H4 (cell line): ENCODE measurements at places on chromosomes 7 and 10.

GRCh38 chr7:76515999-76516443 is 5.7 kb downstream of the UPK3B start:
- no peak for DNase-seq

GRCh38 chr7:50591098-50591479 is 25.9 kb upstream of the DDC start:
- no peak for DNase-seq

DNA sequence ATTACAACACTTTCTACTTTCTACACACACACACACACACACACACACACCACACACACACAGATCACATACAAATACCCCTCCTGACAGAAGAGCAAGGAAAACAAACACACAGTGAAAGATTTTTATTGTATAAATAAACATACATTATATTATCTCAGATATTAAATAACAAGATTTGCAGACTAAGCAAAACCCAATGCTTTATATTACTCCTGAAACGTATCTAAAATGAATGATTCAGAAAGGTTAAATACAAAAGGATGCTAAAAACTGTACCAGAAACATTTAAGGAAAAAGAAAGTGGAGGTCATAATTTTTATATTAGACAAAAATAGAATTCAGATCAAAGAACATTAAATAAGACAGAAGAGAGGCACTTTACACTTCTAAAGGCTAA is 208.3 kb upstream of the NPSR1 start:
- DNase-seq, result no peak

GRCh38 chr7:151088856-151089699 is 2.8 kb downstream of the AGAP3 start:
- peak; percentile 99 for DNase-seq

DNA sequence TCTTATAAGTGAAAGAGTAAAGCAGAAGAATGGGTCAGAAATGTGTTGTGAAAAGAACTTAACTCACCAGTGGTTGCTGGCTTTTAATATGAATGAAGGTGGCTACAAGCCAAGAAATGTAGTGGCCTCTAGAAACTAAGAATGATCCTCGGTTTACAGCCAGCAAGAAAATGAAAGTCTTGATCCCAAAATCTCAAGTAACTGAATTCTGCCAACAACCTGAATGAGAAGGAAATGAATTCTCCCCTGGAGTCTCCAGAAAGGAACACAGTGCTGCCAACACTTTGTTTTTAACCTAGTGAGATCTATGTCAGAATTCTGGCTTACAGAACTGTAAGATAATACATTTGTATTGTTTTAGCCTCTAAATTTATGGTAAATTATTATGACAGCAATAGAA is 193.0 kb downstream of the FZD1 start:
- DNase-seq, result no peak

DNA sequence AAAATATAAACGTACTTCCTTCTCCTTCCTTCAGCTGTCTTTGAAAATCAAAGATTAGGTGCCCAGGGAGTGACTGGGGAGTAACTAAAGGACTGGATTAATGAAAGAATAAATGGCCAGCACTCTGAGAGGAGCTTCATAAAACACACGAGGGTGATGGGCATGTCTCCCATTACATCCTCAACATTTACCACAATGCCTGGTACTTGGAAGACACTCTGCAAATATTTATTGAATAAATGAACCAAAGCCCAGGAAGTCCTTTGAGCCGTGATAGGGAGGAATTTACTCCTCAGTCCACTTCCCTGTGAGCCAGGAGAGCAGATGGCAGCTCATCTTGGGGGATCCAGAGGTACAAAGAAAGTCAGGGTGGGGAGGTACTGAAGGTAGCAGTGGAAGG is 96.3 kb downstream of the RAB11FIP2 start:
- no peak for DNase-seq

- peak; percentile 49 for DNase-seq
Observed at GRCh38 chr10:74021248-74022055, 23.5 kb downstream of the VCL start.

- no peak for DNase-seq
Observed at GRCh38 chr7:95454438-95455045, 19.7 kb upstream of the PON2 start.

DNA sequence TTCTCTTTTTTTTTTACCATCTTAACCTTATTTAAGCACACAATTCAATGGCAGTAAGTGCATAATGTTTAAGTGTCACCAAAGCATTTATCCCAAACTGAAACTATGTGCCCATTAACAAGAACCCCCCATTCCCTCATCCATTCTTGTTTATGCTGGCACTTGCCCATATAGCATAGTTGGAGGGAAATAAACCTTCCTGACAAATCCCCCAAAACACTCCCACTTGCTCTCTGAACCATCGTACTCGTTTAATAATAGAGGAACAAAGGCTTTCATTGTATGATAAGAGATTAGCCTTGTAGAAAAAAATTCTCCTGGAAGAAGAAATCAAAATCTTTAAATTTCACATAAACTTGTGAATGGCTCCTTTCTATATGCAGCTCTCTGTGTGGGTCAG is 26.4 kb upstream of the KCNMA1 start:
- no peak for DNase-seq

GRCh38 chr10:92573091-92573797 is 649 bp downstream of the IDE start:
- DNase-seq, result peak; percentile 35

DNA sequence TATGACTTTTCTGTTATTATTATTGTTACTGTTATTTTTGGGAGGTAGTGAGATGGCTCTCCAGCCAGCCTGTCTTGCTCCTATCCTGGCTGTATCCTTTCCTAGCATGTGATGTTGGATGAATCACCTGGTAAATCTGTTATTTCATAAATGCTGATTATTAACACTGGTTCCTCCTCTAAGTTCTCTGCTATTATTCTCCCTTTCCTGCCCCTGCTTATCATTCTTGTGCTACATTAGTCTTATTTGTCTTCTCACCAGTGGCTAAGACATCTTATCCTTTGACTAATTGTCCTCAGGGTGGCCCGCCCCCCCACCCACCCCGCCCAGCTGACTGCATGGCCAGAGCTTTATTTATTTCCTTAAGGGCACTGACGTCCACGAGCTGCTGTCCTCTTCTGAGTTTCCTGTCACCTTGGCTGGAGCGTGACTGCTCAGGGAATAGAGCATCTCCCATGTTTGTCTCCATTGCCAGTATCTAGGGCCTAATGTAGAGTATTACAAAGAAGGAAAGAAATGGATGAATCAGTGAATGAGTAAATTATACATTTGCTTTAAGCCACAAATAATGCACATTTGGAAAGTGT is 110.1 kb upstream of the KLF6 start:
- peak; percentile 26 for DNase-seq

DNA sequence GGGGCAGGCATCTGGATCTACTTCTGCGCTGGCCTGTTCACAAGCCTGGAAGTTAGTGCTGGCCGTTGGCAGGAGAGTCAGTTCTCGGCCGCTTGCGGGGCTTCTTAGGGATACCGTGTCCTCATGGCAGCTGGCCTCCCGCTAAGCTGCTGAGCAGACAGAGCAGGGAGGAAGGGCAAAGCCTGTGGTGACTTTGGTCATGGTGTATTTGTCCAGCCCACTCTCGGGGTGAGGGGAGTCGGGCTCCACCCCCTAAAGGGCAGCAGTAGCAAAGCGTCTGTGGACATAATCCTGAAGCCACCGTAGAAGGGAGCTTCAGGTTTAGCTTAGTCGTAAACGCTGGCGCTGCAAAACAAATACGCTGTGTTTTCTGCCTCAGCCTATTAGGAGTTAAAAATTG is 12.2 kb downstream of the UBE3C start:
- DNase-seq, result no peak

DNA sequence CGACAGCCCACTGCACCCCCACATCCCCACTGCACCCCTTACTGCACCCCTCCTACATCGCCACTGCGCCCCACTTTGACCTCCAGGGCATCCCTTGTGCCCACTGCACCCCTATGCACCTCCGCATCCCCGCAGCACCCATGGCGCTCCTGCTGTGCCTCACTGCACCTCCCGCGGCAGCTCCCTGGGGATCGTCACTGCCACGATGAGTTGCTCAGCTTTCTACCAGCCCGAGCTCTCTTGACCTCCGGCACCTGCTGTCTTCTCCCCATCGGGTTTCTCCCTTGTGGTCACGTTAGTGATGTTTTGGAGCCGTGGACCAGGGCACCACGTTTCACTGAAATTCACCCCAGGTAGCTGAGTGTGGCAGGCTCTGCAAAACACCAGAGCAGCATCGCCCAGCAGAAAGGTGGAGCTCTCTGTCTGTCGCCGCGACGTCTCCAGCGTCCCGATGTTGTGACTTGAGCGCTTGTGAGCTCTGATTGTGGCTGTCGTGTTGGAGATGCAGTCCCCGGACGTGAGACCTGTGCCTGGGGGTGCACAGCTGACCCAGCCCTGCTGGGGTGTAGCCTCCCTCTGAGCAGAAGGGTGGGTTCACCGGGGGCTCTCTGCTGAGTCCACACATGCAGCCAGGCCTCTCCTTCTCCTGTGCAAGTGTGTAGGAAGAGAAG is 147.7 kb downstream of the DNAJB6 start:
- DNase-seq, result no peak

DNA sequence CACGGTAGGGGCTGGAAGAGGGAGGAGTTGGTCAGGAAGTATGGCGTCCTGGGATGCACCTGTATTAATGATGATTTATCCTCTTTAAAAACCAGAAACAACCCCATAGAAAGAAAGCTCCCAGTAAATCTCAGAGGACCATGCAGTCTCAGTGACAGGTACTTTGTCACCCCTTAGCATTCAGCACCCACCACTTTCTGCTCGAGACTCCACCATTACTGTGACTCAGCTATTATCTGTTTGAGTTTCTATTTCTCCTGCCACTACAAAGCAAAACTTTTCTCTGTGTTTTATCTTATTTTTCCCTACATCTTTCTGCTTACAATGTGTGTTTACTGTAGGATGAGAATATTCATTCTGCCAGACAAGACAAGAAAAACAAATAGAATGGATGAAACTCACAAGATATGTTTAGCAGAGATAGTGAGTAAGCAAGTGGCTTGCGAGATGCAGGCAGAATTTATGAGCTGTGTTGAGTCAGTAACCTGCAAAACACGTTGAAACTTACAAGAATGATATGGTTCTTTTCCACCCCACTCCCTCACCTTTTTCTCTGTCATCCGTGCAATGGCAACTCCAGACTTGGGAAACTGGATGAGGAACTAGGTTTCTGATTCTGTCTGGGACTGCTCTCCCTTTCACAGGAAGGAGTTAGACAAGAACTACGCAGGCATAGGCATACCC is 127.1 kb downstream of the AOAH start:
- no peak for DNase-seq

DNA sequence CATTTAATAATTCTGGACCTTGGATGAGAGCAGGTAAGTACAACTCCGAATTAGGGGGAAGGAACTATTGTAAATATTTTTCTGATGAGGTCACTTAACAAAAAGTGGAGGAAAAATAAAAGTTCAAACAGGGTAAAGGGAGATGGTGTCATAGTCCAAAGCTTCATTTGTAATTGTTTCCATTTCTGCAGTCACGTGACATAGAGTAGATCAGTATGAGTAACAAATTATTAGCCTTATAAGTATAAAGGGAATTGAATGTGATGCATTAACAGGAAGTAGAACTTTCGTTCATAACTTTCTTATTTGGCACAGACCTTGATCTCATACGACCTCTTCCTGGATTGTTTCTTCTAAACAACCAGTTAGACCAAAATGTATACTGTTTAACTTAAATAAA is 347.2 kb upstream of the TPK1 start:
- DNase-seq, result no peak

- DNase-seq, result no peak
Observed at GRCh38 chr10:44576702-44577191, 191.8 kb upstream of the CXCL12 start.

- no peak for DNase-seq
Observed at GRCh38 chr10:91271886-91272285, 51.4 kb downstream of the PCGF5 start.

DNA sequence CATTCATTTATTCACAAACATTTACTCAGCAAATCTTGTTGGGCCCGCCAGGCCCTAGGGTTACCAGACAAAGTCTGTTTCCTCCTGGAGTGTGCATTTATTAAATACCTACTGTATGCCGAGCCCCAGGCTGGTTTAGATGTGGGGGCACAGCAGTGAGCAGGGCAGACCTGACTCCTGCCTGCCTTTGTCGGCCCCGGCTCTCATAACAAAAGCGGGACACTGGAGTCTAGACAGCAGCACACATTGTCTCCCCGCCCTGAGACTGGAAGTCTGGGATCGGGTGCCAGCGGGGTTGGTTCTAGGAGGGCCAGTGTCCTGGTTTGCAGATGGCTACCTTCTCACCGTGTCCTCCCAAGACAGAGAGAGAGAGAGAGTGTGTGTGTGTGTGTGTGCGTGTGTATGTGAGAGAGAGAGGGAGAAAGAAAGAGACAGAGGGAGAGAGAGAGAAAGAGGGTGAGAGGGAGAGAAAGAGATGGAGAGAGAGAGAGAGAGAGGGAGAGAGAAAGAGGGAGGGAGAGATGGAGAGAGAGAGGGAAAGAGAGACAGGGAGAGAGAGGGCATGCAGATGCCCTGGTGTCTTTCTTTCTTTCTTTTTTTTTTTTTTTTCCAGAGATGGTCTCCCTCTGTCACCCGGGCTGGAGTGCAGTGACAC is 25.9 kb downstream of the ELFN1 start:
- no peak for DNase-seq

DNA sequence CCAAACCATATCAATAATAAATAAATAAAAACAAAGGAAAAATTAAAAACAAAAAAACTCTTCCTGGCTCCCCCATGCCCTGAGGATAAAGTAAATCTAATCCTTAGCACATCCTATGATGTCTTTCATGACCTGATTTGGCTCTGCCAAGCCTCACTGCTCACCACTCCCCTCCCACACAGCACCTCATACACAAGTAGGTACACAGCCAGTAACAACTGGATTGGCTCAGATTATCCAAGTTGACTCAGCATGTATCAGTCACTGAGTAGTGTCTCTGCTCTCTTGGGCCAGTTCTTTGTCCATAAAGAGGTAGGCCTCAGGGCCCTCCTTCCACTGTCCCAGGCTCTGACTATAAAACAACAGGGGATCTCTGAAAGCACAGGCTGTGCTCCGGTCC is 99.6 kb downstream of the STRA8 start:
- DNase-seq, result no peak

DNA sequence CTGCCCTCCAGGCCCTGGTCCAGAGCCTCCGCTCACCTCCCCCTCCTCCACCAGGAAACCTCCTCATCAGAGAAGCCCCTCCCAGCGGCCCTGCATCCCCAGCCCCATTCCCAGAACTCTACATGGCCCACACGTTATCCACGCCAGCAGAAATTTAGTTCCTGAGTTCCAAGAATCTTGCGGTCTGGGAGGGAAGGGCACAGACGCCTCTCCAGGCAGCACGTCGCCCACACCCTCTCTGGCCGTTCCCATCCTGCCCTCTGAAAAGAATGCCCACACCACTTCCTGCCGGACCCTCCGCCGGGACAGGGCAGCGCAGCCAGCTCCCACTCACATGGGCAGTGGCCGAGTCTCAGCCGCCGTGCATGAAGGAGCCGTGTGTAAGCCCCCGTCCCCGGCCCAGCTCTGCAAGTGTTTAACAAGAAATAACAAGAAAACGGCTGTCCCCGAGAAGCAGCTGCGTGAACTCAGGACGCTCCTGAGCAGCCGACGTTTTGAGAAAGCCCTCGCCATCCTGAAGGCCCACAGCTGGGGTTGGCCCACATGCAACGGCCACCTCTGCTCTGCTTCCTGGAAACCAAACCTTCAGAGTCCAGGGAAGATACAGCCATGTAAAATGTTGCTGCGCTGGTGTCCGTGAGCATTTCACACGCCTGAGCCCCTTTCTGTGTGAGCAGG is 17.4 kb downstream of the ADGRA1 start:
- no peak for DNase-seq
